ENCODE measurements at places on chromosomes 11 and 22.

GRCh38 chr11:70481625-70482528 is 83.5 kb downstream of the CTTN start:
- no peak for DNase-seq

DNA sequence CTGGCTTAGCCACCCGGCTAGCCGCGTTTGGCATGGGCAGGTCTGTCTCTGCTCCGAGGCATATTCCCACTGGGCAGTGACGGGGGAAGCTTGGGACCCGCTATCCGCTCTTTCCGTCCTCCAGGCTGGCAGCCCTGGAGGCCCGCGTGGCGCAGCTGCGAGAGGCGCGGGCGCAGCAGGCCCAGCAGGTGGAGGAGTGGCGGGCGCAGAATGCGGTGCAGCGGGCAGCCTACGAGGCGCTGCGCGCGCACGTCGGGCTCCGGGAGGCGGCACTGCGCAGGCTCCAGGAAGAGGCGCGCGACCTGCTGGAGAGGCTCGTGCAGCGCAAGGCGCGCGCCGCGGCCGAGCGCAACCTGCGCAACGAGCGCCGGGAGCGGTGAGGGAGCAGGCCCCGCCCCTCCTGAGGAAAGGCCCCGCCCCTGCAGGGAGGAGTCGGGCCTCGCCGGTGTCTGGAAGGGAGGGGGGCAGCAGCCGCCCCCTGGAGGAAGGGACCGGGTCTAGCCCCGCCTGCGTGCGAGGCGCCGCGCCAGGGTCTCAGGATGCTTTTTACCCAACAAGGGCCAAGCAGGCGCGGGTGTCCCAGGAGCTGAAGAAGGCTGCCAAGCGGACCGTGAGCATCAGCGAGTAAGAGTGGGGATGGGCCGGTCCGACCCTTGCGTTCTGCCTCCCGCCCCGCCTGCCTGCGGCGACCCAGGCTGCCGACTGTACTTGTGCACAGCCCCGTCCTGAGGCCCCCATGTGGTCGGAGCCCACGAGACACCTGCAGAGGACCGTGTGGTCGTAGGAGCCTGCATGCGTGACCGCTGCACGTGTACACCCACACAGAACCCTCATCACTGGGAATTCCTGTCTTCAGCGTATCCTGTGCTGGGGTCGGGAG is 7.9 kb downstream of the ATG16L2 start:
- DNase-seq = peak; percentile 45

DNA sequence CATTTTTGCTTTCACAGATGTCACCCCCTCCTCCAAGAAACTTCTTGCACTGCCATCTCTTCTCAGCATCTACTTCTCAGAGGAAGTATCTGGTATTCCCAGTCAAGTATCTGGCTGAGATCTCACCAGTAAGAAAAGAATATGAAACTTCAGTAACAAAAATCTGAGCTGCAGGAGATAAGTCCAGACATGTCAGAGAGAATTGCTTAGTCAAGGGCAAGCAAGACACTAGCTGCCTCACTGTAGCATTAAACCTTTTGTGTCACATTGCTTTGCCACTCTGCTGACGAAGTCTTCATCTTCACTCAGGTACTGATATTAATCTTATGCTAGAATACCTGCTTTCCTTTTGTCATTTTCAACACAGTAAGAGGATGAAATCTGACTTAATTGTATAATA is 70.6 kb upstream of the ZC3H12C start:
- no peak for DNase-seq

DNA sequence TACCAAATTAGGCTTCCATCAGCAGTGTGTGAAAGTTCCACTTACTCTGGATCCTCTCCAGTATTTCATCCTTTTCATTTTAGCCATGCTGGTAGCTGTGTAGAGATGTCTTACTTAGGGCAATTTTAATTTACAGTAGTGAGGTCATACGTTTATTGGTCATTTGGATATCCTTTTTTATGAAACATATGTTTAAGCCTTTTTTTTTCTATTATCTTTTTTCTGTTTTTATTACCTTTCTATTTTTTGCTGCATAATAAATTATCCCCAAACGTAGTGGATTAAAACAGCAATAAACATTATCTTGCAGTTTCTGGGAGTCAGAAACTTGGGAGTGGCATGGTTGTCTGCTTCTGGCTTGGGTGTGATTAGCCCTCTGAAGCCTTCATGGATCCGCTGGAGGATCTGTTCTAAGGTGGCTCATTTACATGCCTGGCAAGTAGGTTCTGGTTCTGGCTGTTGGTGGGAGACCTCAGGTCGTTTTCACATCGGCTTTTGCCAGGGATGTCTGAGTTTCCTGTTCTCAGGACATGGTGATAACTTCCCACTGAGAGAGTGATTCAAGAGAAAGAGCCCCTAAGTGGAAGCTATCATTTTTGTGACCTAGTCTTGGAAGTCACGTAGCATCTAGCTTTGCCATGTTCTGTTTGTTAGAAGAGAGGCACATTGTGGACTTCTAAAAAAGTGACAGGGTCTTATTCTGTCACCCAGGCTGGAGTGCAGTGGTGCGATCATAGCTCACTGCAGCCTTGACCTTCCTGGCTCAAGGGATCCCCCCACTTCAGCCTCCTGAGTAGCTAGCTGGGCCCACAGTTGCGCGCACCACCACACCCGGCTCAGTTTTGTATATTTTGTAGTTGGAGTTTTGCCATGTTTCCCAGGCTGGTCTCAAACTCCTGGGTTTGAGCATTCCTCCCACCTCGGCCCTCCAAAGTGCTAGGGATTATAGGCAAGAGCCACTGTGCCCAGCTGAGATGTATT is 38.6 kb downstream of the PPP6R3 start:
- no peak for DNase-seq

DNA sequence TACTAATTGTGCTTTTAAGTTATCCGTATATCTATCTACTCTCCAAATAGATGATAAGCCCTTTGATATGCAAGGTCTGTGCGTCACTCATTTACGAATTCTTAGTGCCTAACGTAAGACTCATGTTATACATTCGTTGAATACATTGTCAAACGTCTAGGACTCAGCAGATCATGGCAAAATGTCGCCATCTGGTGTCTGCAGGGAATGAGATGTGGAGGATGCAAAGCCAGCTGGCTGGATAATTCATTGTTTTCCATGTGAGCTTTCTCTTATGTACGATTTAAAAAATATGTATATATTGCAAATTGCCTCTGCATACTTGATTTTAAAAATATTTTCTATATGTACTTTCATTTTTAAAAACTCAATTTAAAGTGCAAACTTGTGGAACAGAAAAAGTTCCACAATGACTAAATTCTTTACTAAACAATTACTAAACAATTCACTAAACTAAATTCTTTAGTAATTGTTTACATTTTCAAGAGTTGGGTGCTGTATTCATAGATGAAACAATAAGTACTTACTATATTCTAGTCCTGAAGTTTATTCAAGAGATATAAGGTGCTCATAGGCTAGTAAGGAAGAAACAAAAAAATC is 33.8 kb downstream of the ZNF202 start:
- no peak for DNase-seq

DNA sequence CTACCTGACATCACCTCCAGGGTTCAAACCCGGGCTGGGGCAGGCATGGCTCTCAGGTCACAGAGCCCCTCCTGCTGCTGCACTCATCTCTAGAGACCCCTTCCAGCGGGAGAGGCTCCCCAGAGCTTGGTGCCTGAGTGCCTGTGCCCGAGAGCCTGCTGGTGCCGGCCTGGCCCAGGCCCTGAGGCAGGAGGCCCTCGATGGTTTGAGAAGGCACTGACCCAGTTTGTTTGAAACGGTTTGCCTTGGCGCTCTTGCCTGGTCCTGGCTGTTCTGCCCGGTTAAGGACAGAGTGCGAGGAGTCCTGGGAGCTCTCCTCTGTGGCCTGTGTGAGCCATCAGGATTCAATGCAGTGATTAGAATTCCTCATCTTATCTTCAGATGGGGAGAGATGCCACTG is 88.9 kb downstream of the TBC1D22A start:
- DNase-seq = no peak

DNA sequence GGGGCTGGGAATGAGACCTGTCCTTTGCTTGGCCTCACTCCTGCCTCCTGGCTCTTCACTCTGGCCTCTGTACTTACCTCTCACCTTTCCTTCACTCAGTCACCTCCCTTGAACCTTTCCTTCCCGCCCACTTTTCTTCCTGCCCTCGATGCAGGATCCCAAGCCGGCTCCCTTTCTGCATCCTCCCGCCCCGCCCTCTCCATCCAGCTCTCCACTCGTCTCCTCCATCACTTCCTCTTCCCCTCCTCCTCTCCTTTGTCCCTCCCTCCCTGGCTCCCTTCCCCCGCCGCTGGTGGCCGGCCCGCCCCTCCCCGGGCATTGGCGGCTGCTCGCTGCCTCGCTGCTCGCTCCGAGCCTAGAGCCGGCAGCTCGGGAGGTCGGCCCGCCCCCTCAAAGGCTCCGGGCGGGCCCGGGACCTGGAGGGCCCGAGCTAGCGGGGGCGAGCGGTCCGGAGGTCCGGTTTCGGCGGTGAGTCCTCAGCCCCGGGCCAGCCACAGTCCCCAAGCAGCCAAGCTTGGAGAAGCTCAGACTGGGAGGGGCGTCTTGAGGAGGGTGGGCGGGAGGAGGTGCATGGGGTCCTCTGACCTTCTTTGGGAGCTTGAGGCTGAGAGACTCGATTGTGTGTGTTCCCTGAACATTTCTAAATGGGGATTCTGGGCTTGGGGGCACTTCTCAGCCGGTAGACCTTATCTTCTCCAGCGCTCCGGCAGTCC is 13.8 kb downstream of the PHLDB1 start:
- no peak for DNase-seq

DNA sequence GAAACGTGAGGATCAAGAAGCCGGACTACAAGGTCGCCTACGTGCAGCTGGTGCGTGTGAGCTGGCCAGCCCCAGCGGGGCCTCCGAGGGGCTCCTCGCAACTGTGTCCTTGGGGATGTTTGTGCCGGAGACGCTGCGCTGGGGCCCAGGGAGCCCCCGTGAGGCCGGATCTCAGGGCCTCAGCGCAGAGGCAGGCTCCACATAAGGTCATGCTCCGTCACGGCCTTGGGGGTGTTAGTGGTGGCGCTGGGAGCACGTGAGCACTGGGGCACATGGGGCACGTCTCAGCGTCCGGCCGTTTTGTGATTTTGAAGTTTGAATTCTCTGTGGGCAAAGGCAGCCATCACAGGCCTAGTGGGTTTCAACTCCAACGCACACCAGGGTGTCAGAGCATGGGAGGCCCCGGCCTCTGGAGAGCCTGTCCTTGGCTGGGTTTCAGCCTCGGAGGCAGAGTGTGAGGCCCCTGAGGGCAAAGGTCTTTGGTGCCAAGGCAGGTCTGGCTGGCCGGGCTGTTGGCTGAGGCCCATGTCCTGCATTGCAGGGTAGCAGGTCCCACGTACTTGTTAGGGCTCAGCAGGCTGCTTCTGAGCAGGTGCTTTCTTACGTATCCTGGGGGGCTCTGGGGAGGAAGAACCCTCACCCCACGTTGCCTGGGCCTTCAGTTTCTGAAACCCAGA is 5.8 kb downstream of the MRPL23 start:
- DNase-seq = no peak

GRCh38 chr22:19707347-19708290 is 6.7 kb upstream of the SEPTIN5 start:
- no peak for DNase-seq

- no peak for DNase-seq
Measured at GRCh38 chr11:19344661-19345518, 104.1 kb upstream of the E2F8 start.

GRCh38 chr22:27614006-27614649 is 187.4 kb downstream of the MN1 start:
- no peak for DNase-seq

DNA sequence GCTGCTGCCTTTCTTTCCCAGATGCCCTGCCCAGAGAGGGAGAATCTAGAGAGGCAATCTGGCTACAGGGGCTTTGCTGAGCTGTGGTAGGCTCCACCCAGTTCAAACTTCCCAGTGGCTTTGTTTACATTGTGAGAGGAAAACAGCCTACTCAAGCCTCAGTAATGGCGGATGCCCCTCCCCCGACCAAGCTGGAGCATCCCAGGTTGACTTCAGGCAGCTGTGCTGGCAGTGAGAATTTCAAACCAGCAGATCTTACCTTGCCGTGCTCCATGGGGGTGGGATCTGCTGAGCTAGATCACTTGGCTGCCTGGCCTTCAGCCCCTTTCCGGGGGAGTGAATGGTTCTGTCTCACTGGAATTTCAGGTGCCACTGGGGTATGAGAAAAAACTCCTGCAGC is 12.2 kb downstream of the BDNF start:
- no peak for DNase-seq

DNA sequence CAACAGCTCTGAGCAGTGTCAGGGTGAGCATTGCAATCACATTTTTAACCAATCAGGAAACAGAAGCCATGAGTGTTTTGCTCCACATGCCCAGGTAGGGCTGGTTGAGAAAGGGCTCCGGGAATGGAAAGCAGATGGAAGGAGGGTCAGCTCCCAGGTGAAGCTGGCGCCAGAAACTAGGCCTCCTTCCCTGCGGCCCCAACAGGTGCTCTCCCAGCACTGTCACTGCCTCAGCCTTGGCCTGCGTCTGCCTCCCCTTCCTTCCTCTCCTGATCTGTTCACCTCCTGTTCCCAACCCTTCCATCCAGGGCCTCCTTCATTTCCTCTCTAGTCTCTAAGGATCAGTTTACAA is 4.6 kb upstream of the VSIG10L2 start:
- DNase-seq = no peak
